ENCODE measurements at places on chromosomes 5 and 9.
A peak's percentile ranks its signal among the peaks of the same experiment; 100 is the strongest.

GRCh38 chr5:158553962-158554336 lies 545.8 kb downstream of the EBF1 start:
- DNase-seq: no peak

DNA sequence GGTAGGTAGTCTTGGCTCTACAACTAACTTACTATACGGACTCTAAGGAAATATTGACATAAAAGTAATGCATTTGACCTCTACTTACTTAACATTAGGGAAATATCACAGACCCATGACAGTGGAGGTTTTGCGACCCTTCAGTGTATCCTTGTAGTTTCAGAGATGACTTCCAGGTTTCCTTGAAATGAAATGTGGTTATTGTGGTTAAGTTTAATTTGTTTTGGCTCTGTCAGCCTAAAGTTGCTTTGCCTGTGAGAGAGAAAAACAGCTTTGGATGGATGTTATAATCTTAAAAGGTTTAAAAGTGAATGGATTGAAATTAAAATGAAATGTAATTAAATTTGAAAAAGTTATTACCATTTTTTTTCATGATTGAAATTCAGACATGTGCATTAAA lies 42.9 kb downstream of the LRRTM2 start:
- DNase-seq: no peak

GRCh38 chr5:93582677-93583438 lies at the start of gene NR2F1:
Gene NR2F1 (plus strand): TSS chr5:93583222. CDS start chr5:93585024, 1,802 bp downstream.
- DNase-seq: peak; percentile 80

- DNase-seq: no peak
Measured at GRCh38 chr5:113156271-113156877, 179.8 kb downstream of the DCP2 start.

DNA sequence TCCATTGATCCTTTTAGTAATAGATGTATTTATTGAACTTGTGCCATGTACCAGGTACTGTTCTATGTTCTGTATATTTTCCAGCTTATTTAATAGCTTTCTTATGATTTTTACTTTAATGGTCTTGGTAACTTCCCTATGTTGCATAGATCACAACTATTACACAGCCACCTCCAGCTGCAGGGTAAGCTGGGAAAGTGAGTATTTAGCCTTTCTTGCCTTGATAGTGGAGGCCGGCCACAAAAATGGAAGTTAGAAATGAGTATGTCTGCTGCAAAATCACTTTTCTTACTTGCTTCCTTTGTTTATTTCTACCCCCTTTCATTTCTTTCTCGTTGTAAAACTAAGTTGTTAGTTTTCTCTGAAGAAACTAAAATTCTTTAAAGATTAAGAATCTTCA lies 43.1 kb upstream of the ANKDD1B start:
- no peak for DNase-seq

- DNase-seq: no peak
Measured at GRCh38 chr5:118126159-118126558, 862.2 kb downstream of the DTWD2 start.

DNA sequence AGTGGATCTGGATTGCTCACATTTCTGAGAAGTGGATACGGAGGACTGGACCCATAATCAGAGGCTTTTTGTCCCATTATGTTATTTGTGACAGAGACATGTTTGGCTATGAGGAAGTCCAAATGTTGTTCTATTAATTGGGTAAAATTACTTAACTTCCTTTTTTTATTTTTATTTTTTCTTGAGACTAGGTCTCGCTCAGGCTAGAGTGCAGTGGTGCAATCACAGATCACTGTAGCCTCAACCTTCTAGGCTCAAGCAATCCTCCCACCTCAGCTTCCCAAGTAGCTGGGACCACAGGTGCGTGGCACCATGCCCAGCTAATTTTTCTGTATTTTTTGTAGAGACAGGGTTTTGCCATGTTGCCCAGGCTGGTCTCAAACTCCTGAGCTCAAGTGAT lies 11.9 kb upstream of the PGGT1B start:
- DNase-seq: no peak

DNA sequence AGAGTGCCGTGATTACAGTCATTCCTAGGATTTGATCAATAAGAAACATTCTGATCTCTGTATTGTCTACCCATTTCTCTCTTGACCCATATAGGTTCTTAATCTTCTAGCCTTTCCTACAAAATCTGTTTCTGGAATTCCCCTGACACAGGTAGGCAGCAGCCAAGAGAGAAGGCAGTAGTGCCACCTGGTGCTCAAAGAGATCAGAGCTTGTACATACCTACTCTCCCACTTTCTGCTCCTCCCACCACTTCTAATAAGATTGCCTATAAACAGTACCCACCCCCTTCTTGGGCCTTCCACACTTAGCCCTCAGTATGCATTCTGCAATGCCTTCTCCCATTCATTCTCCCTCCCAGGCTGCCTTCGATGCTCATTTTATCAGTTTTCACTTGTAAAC lies 117.4 kb upstream of the RORB start:
- DNase-seq: no peak

- DNase-seq: no peak
Measured at GRCh38 chr5:50318220-50318619, 122.9 kb downstream of the EMB start.

GRCh38 chr9:3036333-3036700 lies 192.4 kb upstream of the PUM3 start:
- DNase-seq: no peak

GRCh38 chr9:12817702-12818101 lies 42.9 kb downstream of the LURAP1L start:
- DNase-seq: no peak

DNA sequence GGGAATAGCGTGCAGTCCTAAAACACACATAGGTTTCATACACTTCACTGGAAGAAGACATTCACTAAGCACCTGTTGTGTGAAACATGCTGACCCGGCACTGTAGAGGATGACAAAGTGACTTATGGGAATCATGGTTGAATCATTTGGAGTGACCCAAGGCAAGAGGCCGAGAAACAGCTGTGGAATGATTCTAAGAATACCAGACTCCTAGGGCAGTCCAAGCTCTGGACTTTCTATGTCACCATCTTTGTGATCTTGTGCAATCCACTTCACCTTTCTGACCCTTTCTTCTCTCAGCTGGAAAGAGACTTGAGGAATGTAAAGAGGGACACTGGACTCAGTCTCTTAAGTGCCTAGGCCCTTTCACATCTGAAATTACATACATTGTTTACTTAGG lies 13.1 kb downstream of the MSANTD3 start:
- no peak for DNase-seq

DNA sequence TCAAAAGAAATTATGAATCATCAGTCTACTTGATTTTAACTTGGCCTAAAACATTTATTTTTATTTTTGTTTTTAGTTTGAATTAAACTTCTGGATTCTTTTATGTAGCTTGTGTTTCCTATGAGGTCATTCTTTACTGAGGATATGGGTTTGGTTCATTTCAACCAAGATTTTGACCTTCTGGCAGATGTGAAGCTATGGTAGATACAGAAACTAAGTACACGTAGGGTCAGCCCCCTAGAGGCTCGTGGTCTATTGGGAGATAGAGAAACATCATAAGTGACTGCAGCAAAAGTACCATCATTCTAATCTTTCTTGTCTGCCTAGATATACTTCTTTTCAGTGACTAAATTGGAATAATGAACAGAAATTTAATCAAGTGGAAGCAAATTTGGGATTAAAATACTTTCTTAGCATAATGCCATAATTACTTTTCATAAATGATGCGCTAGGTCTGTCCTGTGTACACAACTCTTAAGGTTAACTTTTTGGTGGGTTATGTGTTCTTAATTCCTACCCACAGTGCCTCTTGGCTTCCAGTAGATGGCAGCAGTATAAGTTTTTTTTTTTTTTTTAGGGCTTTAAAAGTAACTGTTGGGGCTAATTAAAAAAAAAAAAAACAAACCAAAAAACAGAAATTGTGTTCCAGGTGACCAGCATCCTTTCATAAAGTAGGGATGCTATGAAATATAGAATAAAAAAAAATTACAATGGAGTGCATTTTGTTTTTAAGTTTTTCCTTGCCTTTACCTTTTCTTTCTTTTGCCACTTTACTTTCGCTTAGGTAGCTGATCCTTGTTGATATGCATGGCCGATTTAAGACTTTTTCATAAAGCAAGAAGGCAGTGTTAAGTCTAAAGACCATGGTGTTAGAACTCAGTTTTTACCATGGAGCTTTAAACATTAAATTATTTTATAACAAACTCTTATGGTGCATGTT lies 49.9 kb downstream of the LRRTM2 start:
- DNase-seq: no peak

DNA sequence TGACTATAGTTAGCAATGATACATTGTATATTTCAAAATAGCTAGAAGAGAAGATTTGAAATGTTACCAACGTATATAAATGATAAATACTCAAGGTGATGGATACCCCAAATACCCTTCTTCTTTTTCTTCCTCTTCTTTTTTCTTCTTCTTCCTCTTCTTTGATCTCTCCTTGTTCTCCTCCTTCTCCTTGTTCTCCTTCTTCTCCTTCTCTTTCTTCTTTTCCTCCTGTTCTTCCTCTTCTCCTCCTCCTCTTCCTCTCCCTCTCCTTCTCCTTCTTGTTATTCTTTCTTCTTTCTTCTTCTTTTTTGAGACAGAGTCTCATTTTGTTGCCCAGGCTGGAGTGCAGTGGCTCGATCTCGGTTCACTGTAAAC lies 616 bp upstream of the SPEF2 start:
- DNase-seq: no peak

DNA sequence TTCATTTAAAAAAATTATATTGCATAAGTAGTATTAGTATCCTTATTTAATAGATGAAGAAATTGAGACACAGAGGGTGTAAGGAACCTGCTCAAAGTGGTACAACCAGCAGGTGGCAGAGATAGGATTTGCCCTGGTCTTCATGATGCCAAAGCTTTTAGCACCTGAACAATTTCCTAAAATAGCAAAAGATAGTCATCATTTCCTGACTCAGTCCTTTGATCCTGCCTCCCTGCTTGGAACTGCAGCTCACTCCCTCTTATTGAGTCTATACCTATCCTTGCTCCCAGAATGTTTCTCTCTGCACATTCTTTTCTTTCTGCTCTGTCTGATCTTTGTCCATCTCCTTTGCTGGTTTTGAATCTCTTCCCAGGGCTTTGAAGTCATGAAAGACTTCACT lies 155.8 kb downstream of the FRMD3 start:
- DNase-seq: no peak

GRCh38 chr5:143641549-143642355 lies 170.2 kb upstream of the HMHB1 start:
- DNase-seq: no peak

DNA sequence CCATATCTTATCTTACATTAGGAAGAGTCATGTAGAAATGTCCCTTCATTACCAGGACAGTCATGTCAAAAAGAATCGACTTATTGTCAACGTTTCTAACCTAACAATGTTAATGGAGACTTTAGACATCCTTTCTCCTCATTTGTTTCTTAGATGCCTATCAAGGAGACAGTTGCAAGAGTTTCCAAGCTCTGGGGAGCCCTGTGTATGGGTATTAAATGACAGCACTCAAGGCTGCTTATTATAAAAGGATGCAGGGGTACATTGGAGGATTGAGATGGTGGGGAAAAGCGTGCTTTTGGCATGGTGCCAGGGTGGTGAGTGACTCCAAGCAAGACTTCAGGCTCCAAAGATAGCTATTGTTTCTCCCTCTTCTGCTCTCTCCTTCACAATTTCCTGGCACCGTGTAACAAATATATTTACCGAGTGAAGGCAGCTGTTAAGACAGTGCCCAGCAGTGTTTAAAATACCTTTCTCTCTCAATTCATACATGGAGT lies 461.3 kb upstream of the CLINT1 start:
- DNase-seq: peak; percentile 27

DNA sequence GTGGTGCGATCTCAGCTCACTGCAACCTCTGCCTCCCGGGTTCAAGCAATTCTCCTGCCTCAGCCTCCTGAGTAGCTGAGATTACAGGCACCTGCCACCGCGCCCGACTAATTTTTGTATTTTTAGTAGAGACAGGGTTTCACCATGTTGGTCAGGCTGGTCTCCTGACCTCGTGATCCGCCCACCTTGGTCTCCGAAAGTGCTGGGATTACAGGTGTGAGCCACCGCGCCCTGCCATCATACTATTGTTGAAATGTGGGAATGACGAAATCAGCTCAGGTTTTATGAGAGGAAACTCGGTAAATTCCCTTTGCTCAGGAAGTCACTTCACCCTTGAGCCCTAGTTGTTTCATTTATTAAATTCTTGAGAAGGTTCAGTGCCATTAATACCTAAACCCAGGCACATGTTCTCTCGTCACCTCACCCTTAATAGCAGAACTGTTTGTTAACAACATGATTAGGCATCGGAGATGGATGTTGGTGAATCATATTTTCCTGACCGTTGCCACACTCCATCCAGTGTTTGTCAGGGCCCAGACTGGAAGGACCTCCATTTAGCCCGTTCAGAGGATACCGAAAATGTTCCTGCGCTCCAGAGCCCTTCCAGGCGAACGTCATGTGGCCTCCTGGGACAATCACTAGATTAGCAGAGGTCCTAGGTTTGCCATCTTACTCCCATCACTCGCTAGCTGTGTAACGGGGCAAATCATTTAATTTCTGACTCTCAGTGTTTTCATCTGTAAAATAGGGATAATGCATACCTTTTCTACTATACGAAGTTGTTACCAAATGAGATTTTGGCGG lies 20.0 kb upstream of the CREBRF start:
- DNase-seq: no peak

Data from DMS79 (cell line).